ENCODE measurements at places on chromosomes 4 and X.

DNA sequence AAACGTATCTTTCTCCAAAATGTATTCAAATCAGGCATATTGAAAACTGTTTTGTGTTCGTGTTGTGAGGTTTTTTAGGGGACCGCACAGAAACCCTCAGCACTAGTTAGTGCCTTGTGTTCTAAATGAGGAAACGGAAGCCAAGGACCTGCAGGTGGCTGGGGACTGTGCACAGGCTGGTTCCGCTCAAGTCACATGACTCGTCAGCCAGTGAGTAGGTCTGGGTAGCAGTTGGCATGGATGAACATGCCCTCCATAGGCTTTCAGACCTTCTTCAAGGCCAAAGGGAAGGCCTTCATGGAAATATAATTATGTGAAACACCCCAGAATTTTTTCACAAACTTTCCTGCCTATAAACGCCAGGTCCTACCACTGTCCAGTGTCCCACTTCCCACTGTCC is 1.3 kb upstream of the F11 start:
- DNase-seq = no peak

DNA sequence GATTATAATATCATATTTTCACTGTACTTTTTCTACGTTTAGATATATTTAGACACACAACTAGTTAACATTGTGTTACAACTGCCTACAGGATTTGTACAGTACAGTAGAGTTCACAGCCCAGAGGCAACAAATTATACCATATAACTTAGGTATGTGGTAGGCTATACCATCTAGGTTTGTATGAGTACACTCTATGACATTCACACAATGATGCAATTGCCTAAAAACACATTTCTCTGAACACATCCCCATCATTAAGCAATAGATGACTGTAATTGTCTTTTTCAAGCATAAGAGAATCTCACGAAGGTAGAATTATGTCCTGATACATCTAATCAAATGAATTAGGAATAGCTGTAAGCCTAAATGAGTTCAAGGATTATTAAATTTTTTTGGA is 12.3 kb upstream of the TIGD2 start:
- no peak for DNase-seq

GRCh38 chrX:148310426-148311165 is 189.8 kb upstream of the AFF2 start:
- peak; percentile 26 for DNase-seq

DNA sequence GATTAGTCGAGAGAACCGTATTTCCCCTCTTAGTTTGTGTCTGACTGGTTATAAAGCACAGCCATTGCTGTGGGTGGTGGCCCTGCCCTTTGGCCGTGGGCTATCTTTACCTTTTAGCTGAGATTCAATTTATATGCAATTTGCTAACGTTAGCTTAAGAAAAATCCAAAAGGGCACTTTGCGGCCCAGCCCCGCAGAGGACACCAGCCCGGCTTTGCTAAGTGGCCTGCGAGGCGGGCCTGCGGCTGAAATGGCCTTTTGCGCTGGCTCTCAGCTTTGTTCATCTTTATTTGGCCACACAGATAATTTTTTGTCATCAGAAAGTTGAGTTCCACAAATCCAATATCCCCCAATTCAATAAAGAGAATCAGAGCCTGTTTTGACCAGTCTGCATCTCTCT is 48.3 kb downstream of the CPZ start:
- DNase-seq = no peak

DNA sequence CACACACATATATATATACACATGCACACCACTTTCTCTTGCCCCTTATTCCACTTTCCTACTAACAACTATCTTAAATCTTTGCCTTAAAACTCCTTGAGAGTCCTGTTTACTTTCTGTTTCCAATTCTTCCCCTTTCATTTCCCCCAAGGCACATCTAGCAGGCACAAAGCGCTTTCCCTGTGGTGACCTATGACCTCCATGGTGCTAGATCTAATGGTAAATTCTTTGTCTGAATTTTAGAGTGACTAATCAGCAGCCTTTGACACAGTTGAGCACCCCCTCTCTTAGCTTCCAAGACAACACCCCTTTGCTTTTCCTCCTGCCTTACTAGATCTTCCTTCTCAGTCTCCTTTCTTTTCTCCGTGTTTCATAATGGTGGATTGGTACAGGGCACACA is 236.4 kb upstream of the TTC29 start:
- no peak for DNase-seq

GRCh38 chrX:57587607-57588006 is 4.2 kb upstream of the ZXDB start:
- no peak for DNase-seq

DNA sequence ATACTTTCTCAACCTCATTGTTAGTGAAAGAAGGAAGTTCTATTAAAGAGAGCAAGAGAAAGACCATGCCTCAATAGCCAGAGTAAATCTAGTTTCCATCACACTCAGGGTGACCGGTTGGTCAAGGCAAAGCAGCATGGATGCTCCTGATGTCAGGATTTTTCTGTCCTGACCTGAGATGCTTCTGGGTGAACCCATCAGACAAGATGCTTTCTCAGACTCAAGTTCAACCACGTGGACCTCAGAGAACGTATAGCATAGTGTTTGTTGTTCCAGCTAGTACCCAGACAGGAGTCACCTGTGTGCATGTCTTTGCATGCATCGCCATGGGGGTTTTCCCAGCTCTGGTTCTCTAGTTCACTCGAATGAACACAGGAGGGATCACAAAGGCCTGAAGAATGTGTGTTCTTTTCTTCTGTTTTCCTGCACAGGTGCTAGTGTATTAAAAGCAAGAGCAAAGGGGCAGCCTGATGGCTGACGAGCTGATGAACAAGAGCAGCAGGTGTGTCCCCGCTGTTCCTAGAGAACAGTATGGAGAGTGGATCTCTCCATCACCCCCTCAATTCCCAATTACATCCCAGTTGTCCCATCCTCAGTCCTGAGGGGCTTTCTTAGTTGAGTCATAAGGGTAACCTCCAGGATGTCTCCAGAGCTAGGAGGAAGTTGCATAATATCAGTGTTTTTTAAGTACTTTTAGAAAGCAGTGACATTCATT is 110.5 kb upstream of the ENPP6 start:
- DNase-seq = no peak

DNA sequence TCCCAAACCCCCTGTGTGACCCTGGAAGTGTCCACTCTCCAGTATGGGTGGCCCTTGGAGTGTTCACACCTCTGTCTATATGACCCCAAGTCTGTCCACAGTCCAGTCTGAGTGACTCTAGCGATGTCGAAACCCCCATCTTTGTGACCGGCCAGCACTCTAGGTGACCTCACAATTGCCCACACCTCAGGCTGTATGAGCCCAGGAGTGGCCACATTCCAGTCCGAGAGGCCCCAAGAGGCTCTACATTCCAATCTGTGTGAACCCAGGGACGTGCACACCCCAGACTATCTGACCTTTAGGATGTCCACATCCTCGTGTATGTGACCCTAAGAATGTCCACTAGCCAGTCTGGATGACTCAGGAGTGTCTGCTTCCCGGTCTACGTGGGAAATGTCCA is 7.3 kb upstream of the GLOD5 start:
- no peak for DNase-seq

DNA sequence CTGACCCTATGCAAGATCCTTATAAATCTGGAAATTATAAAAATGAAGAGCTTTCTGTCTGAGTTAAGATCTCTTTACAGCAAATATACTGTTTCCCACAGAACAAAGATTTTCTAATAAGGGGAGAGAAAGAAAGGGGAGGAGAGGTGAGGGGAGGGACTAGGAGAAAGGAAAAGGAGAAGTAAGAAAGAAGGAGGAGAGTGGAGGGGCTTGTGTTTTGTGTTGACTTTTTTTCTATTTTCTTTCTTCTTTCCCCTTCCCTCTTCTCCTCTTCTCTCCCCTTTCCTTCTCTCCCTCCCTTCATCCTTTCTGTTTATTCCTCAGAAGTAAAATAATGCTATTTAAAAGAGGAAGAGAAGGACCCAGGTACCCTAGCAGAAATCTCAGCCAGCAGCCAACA is 6.2 kb downstream of the CXCL6 start:
- no peak for DNase-seq

DNA sequence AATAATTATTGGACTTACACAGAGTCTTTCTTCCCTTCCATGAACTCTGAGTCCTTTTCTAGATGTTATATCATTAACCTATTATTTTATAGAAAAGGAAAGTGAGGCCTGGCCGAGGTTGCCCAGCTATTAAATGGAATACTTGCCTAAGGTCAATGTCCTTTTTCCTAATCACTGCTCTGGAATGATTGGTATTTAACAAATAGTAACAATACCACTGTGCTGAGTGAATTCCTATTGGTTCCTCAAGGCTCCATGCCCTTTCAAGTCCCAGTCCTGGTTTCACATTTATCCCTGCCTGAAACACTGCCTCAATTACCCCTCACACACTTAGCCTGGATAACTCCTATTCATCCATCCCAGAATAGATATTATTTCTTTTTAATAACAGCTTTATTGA is 6.2 kb downstream of the TCEAL9 start:
- DNase-seq = no peak

DNA sequence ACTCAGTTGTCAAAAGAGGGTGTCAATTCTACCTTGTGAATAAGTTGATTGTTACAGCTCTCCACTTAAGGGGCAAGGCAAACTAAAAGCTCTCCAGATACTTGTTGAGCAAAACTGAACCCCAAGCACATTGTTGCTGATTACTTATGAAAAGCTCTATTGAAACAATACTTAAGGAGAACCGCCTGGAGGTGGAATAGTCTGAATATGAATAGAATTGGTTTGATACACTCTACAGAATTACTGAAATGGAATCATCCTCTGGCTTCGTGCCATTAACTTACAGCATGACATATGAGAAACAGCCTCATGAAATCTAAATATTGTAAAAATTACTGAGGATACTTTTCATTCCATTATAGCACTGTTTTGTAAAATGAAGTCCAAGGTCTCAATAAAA is 127.0 kb upstream of the SH3RF1 start:
- DNase-seq = no peak

GRCh38 chr4:40736910-40737309 is 12.8 kb upstream of the NSUN7 start:
- DNase-seq = no peak

DNA sequence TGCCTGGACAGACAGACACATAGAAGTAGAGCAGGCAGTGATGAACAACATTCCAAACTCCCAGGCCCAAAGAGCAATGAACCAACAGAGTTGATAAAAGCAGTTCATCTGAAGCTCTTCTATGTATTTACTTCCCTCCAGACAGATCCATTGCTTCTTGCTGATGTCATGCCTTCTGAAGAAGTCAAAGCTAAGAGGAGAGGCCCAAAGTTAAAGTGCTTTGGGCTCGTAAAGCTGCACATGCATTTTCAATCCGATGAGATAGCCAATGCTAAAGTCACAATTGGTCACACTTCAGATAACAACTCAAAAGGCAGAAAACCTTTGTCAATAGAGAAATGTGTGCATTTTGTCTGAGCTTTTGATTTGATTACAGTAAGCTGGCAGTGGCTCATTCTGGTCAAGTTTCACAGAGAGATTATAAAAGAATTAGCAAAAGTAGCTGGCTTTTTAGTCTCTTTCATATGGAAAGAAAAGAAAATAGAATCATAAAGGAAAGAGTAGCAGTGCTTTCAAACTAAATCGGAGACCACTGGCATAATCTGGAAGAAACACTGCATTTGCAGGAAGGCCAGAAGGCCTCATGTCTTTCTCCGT is 82.0 kb downstream of the GPC4 start:
- DNase-seq = no peak

DNA sequence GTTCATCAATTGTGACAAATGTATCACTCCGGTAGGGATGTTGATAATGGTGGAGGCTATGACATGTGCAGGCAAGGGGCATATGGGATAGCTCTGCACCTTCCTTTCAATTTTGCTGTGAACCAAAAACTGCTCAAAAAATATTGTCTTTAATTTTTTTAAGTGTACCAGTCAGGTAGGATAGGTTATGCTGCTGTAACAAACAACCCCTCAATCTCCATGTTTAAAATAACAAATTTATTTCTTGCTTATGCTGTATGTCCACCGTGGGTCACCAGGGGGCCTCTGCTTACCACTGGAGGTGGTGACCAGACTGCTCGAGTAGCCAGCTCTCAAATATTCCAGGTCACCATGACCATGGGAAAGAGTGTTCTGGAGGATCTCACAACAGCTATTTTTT is 23.4 kb upstream of the MSX1 start:
- no peak for DNase-seq

- DNase-seq = no peak
These were observed 4.4 kb upstream of the ADH1C start for GRCh38 chr4:99356992-99357391.

- DNase-seq = no peak
These were observed 3.0 kb upstream of the IL13RA1 start for GRCh38 chrX:118724365-118724764.

DNA sequence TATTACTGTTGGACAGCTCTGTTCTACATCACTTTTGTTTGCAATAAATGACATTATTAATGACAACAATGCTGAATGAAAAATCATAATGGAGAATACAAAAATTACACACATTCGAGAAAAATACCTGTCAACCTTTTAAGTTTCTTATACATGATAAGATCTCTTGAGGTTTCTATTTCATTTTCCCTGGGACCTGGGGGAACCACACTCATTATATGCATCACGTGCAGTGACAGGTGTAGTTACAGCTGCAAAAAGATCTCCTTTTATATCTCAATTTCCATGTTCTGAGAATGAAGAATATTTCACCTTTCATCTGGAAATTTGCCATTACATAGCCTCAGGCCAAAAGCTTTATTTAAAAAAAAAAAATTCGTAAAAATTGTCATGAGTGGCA is 1347.0 kb upstream of the AGA start:
- DNase-seq = no peak

GRCh38 chr4:139044291-139044690 is 28.7 kb downstream of the NOCT start:
- no peak for DNase-seq

DNA sequence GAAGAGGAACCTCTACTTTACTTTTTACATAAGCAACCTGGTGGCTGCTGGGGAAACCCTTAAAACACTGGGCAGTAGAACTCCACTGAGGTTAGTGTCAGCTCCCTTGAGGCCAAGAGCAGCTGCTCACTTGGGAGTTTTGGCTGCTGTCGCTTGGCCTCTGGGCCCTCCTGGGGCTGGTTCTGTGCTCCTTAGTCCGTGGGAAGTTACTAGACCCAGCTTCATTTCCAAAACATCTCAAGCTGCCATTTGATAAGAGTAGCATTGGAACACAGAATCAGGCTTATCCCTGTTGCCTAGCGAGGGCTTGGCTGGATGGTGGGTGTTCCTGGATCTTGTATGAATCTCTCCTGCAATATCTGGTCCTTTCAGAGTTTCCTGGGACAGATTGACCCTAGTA is 26.1 kb downstream of the RNF4 start:
- DNase-seq = no peak

- DNase-seq = no peak
These were observed 130.4 kb upstream of the PAK3 start for GRCh38 chrX:110965409-110966090.

DNA sequence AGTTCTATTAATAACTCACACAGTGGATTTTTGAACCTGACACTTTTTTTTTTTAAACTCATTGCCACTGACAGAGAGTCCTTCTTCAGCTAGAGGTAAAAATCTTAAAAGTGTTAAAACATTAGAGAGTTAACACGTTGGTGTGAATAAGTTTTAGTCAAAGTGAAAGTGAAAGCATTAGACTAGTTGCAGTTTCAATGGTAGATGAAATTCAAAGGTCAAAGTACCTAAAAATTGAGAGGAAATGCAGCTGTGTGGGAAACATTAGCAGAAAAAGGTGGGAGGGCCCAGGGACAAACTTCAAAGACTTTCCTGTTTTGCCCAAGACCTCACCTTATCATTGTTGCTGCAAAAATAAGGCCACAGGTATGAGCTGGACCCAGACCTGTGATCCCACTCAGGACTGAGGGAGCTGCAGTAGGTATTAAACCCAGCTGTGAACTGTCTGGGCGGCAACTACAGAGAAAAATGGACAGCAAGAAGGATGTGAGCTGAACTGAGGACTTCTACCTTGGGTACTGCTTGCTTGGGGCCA is 17.6 kb upstream of the GABRA4 start:
- no peak for DNase-seq
